ENCODE measurements at places on chromosomes 7 and 10.

- DNase-seq, result no peak
Observed at GRCh38 chr7:111262293-111263116, 171.6 kb downstream of the LRRN3 start.

DNA sequence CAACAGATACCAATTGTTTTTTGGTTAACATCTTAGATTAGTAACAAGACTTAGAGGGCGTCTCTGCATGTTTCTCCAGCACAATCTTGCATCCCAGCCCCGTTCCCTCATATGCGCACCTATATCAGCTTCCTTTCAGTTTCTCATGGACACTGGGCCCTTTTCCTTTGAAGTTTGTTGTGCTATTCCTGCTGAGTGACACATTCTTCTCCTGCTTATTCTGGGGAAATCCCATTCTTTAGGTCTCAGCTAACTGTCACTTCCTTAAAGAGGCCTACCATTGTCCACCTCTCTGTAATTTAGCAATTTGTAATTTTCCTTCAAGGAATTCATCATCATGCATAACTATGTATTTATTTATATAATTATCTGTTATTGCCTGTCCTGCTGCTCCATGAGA lies 110.3 kb upstream of the STEAP1B start:
- DNase-seq, result no peak

DNA sequence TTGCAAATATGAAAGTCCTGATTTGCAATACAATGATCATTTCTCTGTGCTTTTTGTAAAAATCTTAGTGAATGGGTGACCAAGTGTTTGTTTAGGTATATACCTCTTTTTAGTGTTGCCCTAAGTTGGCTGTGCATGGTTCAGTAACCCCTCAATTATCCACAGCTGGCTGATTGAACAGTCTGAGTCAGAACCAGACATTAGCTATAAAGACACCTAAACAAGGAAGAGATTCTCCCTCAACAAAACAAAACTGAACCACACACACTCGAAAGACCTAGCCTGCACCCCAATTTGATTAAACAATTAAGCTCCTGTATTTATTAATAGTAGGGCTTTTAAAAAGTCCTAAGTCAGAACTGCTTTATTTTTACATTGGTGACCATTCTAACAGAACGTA lies 2.8 kb downstream of the RSBN1L start:
- peak; percentile 31 for DNase-seq

DNA sequence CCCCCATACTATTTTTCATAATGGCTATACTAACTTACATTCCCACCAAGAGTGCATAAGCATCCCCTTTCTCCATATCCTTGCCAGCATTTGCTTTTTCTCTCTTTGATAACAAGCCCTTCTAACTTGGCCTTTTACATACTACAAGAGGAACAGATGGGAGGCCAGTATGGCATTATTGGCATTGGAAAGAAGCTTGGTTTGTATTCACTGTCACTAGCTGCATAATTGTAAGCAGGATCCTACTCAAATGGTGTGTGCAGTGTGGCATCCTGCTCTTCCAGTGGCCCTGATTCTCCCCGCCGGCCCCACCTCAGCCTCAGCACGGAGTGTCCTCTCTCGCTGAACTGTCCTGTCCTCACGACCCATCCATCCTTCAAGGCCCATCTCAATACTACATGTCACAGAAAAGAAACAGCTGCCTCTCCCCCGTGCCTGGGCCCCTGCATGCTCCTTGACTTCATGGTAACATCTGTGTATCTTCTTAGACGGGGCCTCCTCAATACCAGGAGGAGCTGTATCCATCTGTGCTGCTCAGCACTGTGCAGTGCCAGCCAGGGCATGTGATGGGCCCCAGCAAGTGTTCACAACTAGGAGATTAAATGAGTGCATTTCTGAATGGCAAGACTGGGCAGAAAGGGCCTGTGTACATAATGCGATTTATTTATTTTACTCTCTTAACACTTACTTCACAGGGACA lies 205.2 kb downstream of the COBL start:
- no peak for DNase-seq

DNA sequence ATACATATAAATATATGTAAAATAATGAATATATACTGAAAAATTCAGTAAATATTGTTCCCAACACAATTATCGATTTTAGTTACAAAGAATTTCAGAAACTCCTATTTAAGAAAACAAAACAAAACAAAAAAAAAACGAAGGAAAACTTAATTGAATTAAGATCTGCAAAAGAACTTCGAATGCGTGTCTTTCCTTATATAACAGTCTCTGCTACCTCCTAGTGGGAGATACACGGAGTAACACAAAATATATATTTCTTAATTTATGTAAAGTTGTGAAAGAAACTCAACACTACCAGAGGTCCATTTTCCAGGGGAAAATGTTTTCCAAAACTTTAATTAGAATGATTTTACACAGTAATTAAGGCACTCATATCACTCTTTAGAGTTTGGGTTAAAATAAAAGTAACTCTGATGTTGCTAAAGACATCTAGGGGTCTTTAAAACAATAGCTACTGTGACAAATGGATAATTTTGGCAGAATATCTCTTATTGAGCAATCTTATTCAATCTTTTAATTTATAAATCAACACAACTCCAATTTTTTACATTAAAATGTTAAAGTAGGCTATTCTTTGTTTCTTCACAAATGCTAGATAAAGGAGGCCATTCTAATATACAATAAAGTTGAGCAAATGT lies 41.6 kb downstream of the NEBL start:
- DNase-seq, result peak; percentile 29
